Urinary bladder (tissue), 4 donors: ENCODE measurements at places on chromosomes 2 and 18. TPM values are rescaled to one million over a fixed set of nuclear protein-coding genes. Genes with fewer than 3 reads are reported as not detected.

DNA sequence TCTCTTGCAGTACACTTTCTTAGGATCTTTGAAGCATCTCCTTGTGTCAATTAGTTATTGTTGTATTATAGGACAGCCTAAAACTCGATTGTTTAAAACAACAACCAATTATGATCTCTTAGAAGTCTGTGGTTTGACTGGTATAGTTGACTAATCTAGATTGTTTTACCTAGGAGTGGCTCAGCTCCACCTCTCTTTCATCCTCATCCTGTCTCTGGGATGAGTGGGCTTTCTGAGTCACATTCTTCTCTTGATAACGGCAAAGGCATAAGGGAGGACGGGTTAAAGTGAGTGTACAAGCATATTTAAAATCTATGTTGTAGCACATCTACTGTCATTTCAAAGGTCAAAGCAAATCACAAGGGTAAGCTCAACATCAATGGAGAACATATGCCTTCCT, 102.3 kb upstream of the GULP1 start:
- DNase-seq = no peak

- DNase-seq = no peak
These were observed 817.2 kb downstream of the SOCS6 start for GRCh38 chr18:71105994-71106546.

- DNase-seq = no peak
These were observed 234.1 kb downstream of the INSIG2 start for GRCh38 chr2:118322406-118322805.

GRCh38 chr2:224099861-224100643, 61.0 kb upstream of the SERPINE2 start:
- no peak for DNase-seq

- DNase-seq = no peak
These were observed 44.3 kb downstream of the ZNF236 start for GRCh38 chr18:76866666-76867065.

GRCh38 chr2:230643576-230644291, 68.9 kb upstream of the CAB39 start:
- DNase-seq = no peak

GRCh38 chr2:201656102-201656501, 12.8 kb upstream of the TMEM237 start:
- DNase-seq = no peak

DNA sequence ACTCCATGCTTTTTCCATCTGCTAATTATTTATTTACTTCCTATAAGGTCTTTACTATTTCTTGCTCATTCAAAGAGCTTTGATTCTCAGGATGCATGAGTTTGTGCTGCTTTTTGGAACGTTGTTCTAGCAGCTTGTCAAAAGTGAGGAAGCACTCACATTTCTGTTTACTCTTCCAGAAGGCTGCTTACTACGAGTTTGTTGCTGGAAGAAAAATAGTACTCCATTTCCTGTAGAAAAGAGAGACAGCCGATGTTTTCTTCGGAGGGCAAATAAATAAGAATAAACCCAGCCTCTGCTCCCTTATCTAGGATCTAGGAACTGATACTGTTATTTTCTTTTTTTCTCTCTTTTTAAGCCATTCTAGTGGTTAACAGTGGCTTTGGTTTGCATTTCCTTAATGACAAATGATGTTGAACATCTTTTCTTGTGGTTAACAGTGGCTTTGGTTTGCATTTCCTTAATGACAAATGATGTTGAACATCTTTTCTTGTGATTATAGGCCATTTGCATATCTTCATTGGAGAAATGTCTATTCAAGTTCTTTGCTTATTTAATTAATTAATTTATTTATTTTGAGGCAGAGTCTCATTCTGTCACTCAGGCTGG, 20.5 kb downstream of the CYP27A1 start:
- no peak for DNase-seq

GRCh38 chr2:237860273-237860935, 981 bp downstream of the RAMP1 start:
- no peak for DNase-seq

DNA sequence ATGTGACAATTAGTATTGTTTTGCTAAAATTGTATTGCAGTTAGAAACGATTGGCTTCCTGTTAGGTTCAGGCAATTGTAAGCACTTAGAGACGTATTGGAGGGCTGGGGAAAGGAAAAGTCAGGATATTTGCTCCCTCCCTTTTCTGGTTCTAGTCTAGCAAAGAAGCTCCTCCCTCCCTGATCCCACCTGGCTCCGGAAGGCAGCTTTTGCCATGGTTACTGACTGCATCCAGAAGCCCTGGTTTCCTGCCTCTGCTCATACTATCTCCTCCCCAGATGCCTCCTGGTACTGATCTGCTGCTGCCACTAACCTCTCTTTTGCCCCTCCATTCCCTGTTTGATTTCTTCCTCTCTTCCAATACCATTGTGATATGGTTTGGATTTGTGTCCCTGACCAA, 275.9 kb downstream of the MREG start:
- DNase-seq = no peak

DNA sequence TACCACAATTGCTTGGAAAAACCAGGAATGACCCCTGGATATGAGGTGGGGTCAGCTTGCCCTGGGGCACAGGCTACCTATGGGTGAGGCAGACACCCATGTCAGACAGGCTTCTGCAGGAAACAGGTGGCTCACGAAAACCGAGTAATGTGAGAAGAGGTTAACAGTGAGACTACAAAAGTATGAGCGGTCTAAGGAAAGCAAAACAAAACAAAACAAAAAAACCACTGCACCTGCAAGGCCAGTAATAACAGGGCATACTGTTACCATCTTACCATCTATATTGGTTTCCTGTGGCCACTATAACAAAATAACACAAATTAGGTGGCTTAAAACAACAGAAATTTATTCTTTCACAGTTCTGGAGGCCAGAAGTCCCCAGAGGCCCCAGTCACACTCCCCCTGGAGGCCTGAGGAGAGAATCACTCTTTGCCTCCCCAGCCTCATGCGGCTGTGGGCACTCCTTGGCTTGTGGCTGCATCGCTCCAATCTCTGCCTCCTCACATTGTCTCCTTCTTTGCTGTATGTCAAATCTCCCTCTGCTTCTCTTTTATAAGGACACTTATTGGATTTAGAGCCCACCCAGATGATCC, 86.6 kb upstream of the EPC2 start:
- DNase-seq = no peak

DNA sequence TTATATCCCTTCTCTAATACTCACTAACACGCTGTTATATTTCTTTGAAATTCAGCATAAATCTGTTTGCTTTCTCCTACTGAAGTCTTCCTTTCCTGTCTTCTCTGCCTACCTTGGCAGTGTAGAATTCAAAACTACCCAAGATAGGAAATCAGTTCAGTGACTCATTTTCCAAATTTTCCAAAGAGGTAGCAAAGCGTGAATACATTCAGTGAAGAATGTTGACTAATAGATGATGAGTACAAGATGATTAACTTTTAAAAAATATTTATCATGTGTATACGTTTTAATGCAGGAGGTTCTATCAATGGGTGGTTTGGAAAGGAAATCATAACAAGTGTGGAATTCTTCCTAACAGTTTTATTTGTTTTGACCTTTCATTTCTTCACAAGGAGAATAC, 201.9 kb upstream of the SLC8A1 start:
- no peak for DNase-seq

DNA sequence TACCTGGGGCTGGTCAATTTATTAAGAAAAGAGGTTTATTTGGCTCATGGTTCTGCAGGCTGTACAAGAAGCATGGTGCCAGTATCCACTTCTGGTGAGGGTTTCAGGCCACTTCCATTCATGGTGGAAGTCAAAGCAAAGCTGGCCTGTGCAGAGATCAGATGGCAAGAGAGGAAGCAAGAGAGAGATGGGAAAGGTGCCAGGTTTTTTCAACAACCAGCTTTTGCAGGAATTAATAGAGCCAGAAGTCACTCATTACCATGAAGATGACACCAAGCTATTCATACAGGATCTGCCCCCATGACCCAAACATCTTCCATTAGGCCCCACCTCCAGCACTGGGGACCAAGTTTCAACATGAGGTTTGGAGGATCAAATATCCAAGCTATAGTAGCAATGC, 56.8 kb upstream of the ST3GAL5 start:
- no peak for DNase-seq

GRCh38 chr2:57758686-57759085, 287.9 kb upstream of the VRK2 start:
- DNase-seq = no peak

GRCh38 chr18:4264347-4264791, 190.7 kb downstream of the DLGAP1 start:
- no peak for DNase-seq

DNA sequence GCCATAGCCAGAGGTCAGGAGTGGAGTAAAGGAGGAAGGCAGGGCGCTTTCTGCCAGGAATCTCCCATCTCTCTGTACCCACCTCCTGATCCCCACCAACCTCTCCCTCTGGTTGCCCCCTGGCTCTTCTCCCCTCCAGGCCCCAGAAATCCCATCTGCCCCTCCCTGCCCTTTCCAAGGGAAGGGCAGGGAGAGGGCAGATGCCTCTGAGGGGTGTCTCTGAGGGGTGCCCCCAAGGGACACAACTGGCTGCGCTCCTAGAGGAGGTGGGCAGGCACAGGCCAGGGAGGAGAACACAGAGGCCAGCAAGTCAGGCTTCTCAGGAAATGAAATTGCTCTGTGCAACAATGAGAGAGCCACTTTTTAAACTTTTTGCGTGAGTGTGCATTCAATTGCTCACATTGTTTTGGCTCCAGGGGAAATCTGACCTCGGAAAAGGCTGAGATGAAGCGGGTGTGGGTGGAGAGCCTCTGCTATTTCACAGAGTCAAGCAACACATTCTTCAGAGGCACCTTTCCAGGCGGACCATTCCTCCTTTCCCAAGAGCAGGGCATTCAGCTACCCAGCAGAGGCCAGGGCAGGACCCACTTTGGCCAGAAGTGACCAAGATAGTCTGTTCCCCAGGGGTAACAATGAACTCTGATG, 125.5 kb downstream of the SMAD7 start:
- no peak for DNase-seq

- DNase-seq = no peak
These were observed 4.1 kb downstream of the KLHL30 start for GRCh38 chr2:238142382-238143205.

DNA sequence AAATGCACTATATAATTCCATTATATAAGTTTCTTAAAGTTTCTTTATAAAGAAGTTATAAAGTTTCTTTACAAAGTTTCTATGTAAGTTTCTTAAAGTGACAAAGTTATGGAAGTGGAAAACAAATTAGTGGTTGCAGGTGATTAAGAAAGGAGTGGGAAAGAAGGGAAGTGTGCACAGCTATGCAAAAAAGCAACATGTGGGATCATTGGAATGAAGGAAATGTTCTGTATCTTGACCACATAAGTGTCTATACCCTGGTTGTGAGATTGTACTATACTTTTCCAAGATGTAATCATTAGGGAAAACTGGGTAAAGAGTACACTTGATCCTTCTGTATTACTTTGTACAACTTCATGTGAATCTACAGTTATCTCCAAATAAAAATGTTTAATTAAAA, 1541.1 kb downstream of the LRP1B start:
- no peak for DNase-seq

GRCh38 chr2:145617906-145618305, 1098.0 kb upstream of the ZEB2 start:
- no peak for DNase-seq

DNA sequence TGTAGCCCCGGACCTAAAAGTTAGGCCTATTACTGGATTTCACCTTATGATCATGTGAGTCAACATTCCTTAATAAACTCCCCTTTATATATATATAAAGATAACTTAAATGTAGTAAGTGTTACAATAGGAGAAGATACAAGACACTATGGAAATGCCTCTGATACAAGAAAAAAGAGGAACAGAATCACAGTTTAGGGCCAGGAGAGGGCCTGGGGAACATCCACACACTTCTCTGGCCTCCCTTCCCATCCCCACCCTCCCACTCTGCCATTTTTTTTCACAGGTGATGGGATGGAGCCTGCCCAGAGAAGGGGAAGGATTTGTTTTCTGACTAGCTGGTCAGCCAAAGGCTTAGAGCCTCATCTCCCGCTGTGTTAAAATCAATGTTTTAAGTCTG, 6.4 kb downstream of the CDC42EP3 start:
- no peak for DNase-seq

DNA sequence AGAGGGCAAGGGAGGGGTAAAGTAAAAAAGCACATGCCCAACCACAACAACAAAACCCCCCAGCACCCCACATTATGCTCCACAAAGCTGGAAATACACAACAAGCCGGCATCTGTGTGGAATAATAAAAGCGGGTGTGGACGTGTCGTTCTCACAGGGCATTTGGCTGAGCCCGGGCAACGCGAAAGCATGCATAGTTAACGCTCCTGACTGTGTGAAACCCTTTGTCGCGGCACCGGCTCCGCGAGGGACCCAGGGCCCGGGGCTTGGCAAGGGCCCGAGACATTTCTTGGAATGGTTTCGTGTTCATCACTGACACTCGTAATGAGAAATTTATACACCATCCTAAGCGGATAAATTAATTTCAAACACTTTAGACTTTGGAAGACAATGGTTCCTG, 165.6 kb downstream of the INHBB start:
- DNase-seq = no peak

- DNase-seq = no peak
These were observed 2.6 kb upstream of the CATIP start for GRCh38 chr2:218354045-218354444.

GRCh38 chr18:56747032-56747658, 96.0 kb downstream of the WDR7 start:
- no peak for DNase-seq

DNA sequence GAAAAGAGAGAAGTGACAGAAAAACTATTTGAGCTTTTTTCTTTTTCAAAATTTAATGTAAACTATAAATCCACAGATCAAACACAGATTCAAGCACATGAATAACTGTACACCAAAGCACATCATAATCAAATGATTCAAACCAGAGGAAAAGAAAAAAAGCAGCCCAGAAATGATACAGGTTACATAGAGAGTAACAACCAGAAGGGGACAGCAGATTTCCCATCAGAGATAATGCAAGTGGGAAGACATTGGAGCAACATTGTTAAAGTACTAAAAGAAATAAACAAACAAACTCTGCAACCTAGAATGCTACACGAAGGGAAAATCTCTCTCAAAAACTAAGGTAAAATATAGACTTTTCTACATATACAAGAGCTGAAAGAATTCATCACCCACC, 34.5 kb downstream of the CMPK2 start:
- no peak for DNase-seq

DNA sequence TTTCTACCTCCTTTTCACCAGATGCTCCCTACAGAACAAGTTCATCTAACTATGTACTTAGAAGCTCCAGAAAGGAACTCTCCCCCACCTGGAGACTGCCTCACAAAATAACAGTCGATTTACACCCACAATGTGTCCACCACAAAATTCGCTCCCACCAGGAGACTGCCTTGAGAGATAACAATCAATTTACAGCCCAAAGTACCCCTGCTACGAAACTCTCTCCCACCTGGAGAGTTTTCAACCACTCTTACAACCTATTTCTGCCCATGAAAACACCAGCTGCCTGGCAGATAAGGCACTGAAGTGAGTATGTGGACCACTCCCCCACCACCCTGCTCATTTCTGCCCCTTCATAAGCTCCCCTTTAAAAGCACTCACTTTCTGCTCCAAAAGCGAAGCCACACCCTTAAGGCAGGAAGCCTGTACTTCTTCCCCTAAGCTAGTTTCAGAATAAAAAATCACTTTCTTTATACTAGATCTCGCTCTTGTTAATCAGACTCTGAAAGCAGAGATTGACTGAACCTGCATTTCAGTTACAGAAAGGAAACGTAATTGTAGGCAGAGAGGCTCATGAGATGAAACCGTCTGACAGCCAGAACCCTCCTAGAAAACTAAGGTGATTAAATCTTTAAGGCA, 94.4 kb upstream of the RBBP8 start:
- DNase-seq = no peak

LCT gene
- total RNA-seq = not detected

ANKRD53 gene
- 1.8 TPM for total RNA-seq

ATF2 gene
- total RNA-seq = 117 TPM

MARCO gene
- 0.42 TPM for total RNA-seq

KCNIP3 gene
- 6.1 TPM for total RNA-seq

HOXD13 gene
- 14.9 TPM for total RNA-seq
